ENCODE measurements at places on chromosomes 2 and 18.
A peak's percentile ranks its signal among the peaks of the same experiment; 100 is the strongest.

GRCh38 chr18:58714259-58714658 lies 43.0 kb downstream of the MALT1 start:
- no peak for DNase-seq

DNA sequence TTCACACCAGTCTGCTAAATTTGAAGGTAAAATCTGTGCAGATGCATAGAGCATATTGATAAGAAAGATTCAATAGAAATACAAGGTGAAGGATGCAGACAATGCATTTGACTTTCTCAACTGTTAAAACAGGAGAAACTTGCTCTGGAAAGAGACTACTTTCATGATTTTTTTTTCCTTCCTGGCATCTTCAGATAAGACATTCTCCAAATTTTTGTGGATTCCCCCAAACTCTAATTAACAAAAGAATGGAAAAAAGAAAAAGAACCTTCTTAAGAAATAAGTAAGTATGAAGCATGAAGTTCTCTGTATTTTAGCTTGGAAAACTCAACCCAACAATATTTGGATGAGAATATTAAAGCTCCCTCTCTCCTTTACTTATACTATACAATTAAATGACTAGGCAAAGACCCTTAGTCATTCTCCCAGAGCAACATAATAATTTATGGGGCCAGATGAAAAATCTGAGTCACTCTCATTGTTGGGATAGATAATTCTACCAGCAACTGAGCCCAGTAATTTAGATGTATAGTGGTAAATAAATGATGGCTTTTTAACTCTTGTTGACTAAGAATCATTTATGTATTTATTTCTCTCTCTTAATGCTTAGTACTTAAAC lies 298.7 kb upstream of the COL3A1 start:
- DNase-seq: no peak

DNA sequence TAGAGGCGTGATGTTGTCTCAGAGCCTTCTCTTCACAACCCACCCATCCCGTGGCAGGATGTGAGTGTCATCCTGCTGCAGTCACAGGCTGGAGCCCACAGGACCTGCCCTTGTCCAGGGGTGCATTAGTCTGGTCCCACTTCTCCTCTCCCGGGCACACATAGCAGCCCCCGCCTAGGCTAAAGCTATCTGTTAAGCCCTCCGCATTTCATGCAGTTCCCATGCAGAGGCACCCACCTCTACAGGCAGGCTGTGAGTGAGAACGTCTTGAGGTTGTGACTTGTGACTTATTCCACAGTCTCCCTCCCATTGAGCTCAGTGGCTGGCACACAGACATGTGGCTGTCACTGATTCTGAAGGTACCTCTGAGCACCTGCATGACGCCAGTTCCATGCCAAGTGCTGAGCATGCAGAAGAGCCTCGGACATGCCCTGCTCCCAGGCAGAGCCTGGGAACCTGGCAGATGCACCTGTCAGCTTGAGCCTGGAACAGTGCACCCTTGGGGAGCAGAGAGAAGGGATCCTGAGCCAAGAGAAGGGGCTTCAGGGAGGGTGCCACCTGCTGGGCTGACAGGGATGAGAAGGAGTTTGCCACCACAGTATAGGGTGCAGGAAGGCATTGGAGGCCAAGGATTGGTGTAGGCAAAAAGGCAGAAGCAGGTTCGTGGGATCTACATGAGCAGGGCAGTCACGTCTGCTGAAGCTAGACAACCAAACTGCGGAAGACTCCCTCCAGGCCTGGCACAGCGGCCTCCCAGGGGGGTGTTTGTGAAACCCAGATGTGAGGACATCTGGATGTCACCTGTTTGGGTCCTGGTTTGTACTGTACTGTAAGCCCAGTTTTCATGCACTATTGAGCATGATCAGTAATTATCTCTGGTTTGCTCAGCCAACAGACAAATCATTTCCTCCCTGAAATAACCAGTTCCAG lies 213.6 kb downstream of the GLI2 start:
- DNase-seq: no peak

- no peak for DNase-seq
These were observed 166.6 kb downstream of the ACTR3 start for GRCh38 chr2:114056294-114057143.

DNA sequence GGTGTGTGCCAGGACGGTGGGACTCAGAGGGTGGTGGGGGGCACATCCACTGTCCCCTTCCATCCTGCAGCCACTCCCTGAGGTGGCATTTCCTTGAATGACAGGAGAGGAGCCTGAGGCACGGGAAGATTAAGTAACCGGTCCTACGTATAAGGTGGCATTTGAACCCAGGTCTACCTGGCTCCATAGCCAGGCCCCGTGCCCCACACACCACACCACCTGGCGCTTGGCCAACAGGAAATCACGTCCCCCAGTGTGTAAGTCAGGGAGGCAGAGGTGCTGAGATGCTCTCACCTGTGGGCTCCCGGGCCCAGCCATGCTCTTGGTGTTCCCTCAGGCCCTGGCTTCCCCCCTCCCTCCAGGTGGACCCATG lies 53.7 kb downstream of the HPCAL1 start:
- no peak for DNase-seq

GRCh38 chr2:118123561-118124232 lies 35.4 kb downstream of the INSIG2 start:
- no peak for DNase-seq

DNA sequence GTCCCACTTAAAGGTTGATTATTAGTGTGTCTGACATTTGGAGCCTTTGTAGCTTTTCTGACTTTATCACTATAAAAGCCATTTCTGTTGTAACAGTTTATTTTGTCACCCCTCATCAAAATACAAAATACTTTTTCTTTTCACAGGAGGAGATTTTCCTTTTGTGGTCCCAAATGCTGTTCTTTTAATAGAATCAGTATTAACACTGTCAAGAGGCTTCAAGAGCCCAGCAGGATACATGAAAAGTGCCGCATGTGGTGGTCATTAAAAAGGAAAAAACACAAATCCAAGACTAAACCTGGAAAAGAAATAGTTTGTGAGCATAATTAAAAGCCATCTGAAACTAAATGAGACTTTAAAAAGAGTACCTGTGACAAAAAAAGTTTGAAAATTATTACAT lies 515.7 kb downstream of the DCDC2C start:
- DNase-seq: no peak

GRCh38 chr2:56077359-56077915 lies 106.4 kb upstream of the CCDC85A start:
- DNase-seq: no peak

- no peak for DNase-seq
These were observed 113.1 kb downstream of the ICOS start for GRCh38 chr2:204049635-204050034.

GRCh38 chr2:11746807-11747459 lies 501 bp downstream of the LPIN1 start:
- no peak for DNase-seq

GRCh38 chr2:168239281-168239680 lies 8.1 kb downstream of the STK39 start:
- DNase-seq: no peak

GRCh38 chr18:61754039-61754583 lies 138.7 kb downstream of the RNF152 start:
- no peak for DNase-seq

- DNase-seq: peak; percentile 20
These were observed 178.7 kb downstream of the CLIP4 start for GRCh38 chr2:29293830-29294438.

DNA sequence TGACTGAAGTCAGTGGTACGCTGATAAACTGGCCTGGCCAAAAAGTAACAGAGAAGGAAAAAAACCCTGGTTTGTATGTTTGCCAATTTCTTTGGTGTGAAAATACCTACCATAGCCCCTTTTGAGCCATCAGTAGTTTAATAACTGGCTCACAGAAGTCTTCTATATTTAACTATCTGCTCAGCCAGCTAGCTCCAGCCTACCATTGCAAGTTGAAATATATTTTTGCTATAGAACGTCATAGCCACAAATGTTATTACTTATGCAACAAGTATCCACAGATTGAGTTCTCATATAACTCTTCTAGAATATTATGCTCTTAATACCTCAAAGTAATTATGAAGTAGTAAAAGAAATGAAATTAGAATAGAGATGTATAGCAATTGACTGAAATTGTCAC lies 25.2 kb downstream of the RPE start:
- DNase-seq: no peak

GRCh38 chr2:197137231-197137630 lies 173.3 kb downstream of the ANKRD44 start:
- no peak for DNase-seq

DNA sequence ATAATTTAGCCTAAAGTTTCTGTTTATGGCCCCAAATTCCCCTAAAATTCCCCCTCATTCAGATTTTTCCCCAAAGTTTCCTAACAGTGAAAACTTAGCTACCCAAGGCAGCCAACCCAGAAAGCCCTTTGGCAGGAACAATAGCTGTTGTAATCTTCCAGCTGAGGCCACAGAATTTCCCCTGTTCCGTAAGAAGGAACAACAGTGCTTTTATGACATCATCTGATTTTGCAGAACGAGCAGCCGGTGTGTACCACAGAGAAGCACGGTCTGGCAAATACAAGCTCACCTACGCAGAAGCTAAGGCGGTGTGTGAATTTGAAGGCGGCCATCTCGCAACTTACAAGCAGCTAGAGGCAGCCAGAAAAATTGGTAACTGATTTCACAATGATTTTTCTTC lies 6.3 kb downstream of the TNFAIP6 start:
- no peak for DNase-seq

- no peak for DNase-seq
These were observed 36.2 kb downstream of the ACOXL start for GRCh38 chr2:110768591-110768990.

DNA sequence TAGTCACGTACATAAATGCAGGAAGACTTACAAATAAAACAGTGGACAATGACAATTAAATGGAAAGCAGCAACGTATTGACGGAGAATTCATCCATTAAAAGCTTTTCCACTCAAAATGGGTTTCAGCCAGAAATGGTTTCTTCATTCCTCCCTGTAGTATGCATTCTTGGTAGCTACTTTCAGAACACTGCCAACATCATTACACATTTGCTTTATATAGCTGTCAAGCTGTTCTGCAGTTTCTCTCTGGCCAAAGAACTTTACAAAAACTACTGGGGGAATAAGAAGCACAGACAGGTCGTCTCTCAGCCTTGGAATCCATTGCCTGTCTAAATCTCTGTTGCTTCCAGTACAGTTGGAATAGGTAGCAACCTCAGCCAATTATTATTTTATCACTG lies 84.1 kb upstream of the NCKAP5 start:
- no peak for DNase-seq

DNA sequence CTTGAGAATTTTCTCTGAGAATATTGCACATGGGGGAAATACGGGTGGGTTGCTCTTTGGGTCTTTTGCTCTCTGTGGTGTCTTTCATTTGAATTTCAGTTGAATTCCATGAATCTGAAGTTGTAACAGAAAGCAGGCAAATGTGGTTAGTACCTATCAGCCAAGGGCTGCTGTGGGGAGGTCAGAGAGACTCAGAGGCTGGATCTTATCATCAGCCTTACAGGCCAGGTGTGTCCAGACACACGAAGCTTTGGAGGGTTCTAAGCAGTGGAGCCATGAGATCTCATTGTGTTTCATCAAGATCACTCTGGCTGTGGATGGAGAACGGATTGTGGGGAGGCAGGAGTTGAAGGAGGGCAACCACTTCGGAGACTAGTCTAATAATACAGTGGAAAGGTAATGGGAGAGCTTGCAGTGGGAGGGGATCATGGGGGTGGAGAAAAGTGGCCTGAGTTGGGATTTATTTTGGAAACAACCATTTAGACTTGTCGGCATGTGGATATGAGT lies 68.1 kb downstream of the GNAL start:
- no peak for DNase-seq

DNA sequence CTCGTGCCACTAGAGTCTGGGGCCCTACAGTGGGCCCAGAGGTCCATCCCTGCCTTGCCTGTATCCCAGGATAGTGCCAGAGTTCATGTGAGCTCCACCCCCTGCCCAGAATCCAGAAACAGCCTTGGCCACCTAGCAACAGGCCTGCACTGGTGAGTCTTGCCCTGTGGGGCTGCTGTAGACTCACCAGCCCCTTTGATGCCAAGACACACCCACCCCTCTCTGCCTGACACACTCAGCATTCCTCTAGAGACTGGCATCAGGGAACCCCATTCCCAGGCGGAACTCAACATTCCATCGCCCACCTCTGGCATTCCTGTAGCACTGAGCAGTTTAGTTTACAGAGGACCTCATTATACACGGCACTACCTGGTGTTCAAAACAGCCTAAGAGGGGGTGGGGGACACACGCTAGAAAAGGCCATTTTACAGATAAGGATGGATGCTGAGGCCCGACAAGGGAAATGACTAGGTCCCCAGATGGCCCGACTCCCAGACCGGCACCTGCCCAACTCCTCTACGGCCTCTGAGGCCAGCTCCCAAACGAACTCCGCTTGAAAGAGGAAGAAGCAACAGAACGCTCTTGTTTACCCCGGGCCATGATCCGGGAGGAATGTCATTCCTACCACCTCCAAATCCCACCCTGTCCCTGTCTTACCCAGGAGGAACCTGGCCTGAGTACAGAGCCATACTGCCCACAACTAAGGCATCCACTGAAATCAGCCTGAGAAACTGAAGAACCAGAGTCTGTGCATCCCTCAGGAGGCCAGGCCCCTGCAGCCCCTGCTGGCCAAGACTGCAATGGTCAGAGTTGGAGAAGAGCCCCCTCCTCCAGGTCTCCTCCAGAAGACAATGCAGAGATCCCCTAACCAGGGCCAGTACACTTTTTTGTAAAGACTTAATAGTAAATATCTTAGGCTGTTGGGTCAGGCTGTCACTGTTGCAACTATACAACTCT lies 180.2 kb downstream of the TNS1 start:
- no peak for DNase-seq

- no peak for DNase-seq
These were observed 21.1 kb upstream of the SLC9A4 start for GRCh38 chr2:102451968-102452367.

All from T-helper 2 cell (primary cell).